Stimulated activated CD4-positive, alpha-beta T cell treated with anti-CD3 and anti-CD28 coated beads, TNF-alpha, amount 100 ng/mL, for 1 hour (primary cell): ENCODE measurements at places on chromosomes 7 and 10.

DNA sequence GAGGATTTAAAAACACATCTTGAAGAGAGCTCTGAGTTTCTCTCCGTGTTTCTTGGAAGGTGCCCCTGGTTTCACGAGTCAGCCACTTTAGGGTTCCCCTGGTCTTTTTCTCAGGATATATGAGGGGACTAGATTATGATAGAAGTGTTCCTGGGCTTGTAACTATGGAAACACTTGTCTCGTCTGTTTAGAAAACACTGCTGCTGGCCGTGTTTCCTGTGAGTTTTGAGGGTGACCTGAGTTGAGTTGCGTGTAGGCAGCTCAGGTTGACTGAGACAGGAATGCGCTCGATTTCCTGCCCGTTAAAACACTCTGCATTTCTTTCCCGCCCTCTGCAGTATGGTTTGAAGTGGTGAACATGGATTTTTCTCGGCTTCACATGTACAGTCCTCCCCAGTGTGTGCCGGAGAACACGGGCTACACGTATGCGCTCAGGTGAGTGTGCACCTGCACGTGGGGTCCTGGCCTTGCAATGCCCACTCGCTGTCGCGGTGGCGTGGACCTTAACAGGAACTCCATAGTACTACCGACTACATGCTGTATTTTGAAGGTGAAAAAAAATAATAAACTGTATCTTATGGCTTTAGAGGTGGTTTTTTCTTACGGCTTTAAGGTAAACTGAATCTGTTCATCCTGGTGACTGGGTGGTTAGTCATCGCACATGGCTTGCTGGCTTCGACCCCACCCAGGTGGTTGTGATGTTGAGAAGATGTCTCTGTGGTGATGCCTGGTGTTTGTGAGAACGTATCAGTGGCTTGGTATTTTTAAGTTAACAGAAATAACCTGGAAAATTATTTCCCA lies at the start of gene SUN1:
Gene SUN1, plus strand, starts transcription at position 310 of the 801 bp plus-strand sequence. Its CDS starts 49 bp downstream, at position 359.
- DNase-seq = peak; percentile 40

GRCh38 chr10:109358325-109358724 lies 565.0 kb downstream of the XPNPEP1 start:
- DNase-seq = no peak

DNA sequence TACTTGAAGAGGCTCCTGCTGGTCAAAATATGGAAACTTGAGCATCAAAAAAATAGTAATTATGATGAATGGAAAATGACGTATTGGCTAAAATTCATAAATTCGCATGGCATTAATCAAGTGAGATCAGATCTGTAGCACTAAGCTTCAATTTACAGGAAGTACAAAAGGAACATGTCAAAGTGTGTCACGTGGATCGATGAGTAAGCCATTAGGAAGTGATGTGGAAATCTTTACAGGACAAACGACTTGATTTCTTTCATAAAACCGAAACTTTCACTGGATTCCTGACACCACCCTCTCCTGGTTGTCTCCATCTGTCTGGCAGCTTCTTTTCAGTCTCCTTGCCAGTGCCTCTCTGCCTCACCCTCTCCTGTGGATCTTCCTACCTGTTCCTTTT lies 25.8 kb downstream of the AKR1C8 start:
- DNase-seq = no peak

DNA sequence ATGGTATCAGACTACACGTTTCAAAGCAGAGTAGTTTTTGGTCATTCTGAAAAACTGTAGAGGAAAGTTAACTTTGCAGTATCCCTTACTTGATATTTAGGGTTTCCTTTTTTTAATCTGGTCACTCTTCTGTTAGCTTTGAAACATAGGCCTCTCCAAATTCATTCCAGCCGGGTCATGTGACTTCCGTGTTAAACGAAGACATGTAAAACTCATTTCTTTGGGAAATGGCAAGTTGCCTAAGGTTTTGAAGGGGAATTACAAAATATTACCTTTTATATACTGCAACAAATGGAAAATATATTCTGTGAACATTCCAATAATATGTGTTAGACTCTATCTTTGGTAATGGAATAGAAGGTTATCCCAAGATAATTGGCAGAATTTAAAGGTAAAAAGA lies 9.5 kb downstream of the TES start:
- DNase-seq = no peak

DNA sequence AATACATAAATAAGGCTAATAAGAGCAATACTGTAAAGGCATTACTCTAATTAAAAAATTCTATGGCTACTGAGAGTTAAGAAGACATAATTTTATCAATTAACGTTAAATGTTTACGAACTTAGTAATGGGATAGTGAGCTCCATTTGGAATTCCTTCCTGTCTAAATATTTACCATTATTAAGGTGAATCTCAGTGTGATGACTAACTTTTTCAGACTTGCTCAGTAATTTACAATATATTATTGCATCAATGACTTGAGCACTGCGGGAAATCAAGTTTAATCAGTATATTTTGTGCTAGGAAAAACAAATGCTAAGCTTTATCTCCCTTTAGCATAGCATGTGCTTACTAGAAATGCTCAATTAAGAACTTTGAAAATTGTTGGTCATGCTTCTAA lies 282.5 kb upstream of the TEX47 start:
- no peak for DNase-seq

GRCh38 chr7:135366843-135367508 lies 133.3 kb downstream of the STRA8 start:
- DNase-seq = no peak

DNA sequence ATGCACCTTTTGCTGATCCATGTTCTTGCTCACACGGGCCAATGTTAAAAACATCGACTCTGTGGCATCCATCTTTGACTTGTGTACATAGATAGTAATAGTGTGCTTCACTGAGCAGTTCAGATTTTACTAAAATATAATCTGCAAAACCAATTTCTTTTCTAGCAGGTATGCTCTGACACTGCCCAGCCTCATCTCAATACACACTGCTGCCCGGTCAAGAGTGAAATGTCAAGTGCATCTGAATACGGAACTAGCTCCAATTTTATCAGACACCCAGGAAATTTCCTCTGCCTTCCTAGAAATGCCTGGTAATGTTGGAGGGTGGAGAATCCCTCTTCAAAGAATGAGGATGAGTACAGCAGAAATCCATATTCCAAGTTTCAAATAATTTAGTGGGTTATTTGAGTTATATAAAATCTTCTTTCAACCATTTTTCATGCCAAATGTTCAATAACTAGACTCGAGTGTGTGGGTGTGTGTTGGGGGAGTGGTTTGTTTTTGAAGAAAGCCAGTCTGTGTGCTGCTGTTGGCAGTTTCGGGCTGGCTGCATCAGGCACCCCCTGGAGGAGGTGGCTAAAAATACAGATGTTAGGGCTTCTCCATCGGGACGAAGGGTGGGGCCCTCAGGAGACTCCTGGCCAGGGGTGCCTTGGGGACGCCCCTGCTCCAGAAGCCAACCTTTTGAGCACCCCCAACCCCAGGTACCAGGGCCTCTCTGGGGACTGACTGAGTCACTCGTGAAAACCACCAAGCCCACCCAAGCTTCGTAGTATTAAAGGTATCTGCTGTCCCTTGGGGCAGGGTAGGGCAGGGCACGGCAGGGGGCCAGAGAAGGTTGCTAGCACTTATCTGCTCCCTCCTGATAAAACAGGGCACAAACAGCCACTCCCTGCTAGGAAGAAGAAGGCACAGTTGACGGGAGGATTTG lies 15.4 kb downstream of the CTBP2 start:
- no peak for DNase-seq

DNA sequence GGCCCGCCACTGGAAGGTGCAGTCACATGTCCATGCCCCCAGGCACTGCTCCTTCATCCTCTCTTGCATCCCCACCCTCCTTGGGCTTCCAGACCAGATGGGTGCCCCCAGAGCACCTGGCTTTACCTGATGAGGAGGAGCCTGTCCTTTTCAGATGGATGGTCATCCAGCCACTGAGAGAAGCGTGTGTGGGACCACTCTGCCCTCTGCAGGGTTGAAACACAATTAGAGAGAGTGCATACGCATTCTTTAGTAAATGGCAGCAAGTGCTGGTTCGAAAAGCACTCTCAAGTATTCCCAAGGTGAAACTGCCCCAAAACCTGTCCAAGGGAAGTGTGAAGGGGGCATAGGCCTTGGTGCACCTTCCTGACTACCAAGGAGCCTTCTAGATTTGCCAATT lies 41.6 kb downstream of the HBP1 start:
- no peak for DNase-seq

- no peak for DNase-seq
These were observed 105.3 kb upstream of the TPK1 start for GRCh38 chr7:144941127-144941526.

DNA sequence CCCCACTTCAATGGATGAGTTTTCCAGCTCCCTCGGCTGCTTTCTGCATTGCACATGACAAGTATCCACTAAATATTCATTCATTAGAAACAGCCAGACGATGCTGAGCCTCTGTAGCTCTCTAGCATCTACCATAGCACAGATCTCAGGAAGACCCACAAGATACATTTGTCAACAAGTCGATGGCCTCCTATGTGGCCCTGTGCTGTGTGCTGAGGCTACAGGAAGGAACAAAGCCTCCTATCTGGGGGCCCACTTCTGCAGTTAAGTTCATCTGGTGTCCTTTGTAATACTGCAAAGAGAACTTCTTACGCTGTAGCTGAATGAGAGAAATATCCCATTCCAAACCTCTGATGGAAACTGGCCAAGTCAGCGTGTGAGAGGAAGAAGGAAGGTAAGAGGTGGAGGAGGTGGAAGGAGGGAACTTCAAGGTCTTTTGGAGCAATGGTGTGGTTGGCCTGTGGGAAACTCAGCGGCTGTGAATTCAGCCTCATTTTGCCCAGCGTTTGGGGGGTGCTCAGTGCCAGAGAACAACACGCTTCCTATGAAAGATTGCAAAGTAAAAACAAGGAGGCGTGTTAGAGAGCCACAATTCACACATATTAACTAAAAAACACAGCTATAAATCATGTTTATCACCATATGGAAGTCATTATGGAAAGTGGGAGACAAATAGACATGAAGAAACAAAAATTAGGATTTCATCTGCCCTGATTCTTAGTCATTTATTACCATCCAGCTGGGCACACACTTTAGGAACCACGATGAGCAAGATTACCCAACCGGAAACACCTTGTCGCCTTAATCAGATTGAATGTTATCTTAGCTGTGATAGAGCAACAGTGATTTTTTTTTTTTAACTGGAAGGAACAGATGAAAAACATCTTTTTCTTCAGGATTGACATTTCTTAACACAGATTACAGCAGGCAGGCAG lies 62.2 kb upstream of the USP6NL start:
- DNase-seq = no peak
